ENCODE measurements at places on chromosomes 2 and 18. TPM values are rescaled to one million over a fixed set of nuclear protein-coding genes. Genes with fewer than 3 reads are reported as not detected.

GRCh38 chr2:196808083-196808665 lies 981 bp downstream of the C2orf66 start:
- no peak for DNase-seq

- no peak for DNase-seq
These were observed 309.6 kb upstream of the SKOR2 start for GRCh38 chr18:47560723-47561715.

NR4A2 gene
- 2.3 TPM for polyA plus RNA-seq

CACNB4 gene
- polyA plus RNA-seq = 0.29 TPM

MIB1 gene
- 8.4 TPM for polyA plus RNA-seq
